ENCODE measurements at places on chromosomes 13 and 19.

DNA sequence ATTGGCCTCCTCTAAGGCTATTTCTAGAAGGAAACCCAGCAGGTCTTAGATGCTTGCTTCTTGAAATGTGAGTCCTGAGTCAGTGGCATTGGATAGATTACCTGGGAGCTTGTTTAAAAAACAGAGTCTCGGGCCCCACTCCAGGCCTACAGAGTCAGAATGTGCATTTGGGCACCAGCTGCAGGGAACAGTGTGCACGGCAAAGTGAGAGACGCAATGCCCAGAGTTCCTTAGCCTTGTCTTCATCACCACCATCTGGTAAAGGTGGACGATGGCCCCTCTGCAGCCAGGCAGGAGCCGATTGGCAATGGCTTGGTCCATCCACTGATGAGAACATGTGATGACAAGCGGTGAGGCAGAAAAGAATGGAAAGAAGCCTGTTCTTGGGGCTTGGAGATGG, 102.1 kb upstream of the TSC22D1 start:
- DNase-seq: no peak

DNA sequence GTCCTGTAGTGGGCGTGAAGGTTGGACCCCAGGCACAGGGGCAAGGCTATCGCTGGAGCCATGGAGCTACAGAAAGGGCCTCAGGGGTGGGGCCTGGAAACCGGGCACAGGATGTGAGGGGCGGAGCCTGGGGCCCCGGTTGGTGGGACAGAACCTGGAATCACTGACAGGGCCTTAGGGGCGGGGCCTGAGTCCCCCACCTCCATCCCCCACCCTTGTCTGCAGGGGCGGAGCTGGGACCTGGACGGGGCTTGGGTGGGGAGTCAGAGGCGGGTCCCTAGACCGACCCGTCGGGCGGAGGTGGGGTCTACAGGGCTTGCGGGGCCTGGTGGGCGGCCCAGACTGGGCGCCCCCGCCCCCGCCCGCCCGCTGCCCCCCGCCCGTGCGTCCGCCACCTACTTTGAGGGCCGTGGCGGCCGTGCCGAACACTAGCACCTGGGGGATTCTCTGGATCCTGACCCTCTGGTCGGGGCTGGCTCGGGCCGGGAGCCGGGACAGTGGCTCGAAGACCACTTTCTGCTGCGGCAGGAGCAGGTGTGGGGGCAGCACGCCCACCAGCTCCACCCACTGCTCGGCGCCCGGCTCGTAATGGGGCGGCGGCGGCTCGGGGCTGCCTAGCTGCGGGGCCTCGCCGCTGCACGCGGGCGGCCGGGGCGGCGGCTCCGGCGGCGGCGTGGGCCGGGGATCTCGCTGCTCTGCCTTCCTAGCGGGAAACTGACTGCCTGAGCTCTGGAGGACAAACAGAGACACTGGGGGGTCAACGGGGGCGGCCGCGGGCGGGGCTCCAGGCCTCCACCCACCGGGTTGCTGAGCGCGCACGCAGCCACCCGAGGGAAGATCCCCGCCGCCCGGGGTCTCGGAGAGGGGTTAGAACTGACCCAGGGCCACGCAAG, 26.3 kb downstream of the DCAF15 start:
- DNase-seq: no peak

DNA sequence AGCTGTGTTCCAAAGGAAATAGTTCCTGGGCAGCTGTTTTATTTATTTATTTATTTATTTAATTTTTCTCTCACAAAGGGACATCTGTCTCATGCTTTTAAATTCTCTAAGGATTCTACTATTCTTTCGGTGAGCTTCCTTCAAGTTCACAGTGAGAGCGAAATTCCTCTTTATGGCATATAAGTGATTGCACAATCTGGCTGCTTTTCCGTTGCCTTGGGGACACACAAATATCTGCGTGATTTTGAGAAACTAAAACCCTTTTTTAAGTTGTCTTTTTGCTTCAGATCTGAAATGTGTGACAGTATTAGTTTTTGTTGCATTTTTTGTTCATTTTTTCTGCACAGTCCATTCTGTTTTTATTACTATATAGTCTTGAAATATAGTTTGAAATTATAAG, 19.2 kb downstream of the ZNF486 start:
- DNase-seq: no peak

DNA sequence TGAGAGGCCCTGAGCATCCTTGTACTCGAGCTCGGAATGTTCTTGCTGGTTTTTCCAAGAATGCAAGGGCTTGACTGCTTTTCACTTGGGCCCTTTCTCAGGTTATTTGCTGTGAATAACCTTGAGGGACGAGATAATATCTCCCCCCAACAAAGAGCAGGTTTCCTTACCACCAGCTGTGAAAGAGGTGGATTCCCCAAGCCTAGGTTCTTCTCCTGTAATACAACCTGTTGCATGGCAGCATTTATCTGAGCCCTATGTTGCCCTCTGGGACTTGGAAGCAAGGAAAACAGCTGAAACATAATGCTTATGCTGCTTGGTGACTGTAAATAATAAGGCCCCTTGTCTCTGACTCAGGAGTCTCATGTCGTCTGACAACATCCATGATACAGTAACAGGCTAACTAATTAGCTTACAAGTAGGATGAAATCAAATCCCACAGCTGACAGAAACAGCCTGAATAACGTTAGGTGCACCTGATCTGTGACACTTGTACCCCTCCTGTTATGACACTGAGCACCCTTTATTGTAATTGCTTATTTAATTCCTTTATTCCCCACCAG, 43.6 kb upstream of the RCBTB2 start:
- DNase-seq: no peak

GRCh38 chr19:36973021-36973843, 57.1 kb downstream of the ZNF568 start:
- DNase-seq: no peak

GRCh38 chr13:22915442-22916082, 265.2 kb upstream of the SGCG start:
- no peak for DNase-seq

DNA sequence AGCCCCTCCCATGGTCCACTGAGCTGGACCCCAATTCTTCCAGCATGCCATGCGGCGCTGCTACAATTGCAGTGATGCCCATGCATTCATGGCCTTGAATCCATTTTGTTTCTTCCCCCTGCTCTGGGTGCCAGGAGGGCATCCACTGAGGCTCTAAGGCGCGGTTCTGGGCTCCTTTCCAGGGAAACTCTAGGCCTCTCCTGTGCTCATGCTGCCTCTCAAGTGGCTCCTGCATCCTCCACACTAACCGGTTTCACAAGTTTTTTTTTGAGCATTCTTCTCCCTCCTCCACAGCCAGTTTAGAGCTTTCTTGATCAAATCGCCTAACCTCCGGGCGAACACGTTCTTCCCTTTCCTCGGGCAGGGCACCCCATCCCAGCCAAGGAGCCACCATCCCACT, 69.1 kb upstream of the FLT1 start:
- DNase-seq: no peak

GRCh38 chr13:51818781-51819511, 15.0 kb upstream of the DHRS12 start:
- no peak for DNase-seq

GRCh38 chr19:954272-954671, 28.4 kb downstream of the ARID3A start:
- DNase-seq: no peak

DNA sequence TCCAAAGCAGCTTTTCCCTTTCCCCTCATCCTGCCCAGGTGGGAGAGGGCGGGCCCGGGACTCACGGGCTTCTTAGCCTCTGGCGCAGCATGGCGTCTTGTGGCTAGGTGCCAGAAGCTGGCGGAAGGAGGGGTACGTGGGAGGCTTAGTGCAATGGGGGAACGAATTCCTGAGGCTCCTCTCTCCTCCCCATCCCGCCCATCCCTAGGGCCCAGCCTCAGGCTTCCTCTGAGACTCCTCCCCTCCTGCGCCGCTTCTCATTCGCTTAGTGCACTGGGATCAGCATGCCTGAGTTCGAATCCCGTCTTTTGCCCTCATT, 297.8 kb downstream of the ZNF536 start:
- no peak for DNase-seq

GRCh38 chr19:53193535-53194222, 521 bp upstream of the ZNF665 start:
- no peak for DNase-seq

DNA sequence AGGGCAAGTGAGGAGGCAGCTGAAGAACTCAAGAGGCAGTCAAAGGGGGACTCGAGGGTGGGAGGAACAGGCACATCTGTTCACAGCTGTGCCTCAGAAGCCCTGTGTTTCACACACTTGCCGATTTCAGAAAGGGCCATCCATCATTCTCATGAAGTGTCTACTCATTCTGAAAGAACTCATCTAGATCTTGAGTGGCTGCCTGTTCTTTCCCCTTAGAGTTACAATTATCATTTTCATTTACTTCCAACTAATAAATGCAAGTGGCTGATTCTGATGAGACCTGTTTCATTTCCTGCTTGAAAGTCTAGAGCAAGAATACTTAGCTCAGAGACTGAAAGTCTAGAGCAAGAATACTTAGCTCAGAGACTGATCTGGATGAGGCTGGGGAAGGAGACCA, 1145.1 kb downstream of the UQCRFS1 start:
- DNase-seq: no peak

DNA sequence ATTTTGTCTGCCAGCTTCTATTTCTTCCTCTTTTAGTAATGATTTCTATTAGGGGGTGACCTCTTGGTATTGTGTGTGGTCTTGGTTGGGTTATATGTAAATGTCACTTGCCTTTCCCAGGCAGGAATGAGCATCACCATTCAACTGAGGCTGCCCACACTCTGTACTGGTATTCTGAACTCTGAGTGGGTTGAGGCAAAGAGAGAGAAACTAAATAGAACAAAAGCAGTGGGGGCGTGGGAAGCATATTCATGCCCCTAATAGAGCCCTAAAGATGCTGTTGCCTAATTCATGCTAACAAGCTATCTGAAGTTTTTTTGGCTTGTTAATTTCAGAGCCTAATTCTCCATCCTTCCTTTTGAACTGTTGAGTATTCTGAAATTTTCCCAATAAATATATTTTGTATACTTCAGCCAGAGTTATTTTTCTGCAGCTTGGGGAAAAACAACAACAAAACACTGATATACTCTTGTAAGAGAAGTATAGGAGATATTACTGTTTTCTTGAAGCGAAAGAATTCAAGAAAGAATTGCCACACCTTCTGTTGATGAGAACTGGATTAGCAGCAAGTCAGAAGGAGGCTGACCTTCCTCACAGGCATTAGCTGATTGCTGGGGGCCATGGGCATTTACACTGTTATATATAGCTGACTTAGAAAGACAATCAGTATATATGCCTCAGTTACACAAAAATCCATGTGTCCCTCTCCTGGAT, 315.8 kb upstream of the KLF12 start:
- DNase-seq: no peak

DNA sequence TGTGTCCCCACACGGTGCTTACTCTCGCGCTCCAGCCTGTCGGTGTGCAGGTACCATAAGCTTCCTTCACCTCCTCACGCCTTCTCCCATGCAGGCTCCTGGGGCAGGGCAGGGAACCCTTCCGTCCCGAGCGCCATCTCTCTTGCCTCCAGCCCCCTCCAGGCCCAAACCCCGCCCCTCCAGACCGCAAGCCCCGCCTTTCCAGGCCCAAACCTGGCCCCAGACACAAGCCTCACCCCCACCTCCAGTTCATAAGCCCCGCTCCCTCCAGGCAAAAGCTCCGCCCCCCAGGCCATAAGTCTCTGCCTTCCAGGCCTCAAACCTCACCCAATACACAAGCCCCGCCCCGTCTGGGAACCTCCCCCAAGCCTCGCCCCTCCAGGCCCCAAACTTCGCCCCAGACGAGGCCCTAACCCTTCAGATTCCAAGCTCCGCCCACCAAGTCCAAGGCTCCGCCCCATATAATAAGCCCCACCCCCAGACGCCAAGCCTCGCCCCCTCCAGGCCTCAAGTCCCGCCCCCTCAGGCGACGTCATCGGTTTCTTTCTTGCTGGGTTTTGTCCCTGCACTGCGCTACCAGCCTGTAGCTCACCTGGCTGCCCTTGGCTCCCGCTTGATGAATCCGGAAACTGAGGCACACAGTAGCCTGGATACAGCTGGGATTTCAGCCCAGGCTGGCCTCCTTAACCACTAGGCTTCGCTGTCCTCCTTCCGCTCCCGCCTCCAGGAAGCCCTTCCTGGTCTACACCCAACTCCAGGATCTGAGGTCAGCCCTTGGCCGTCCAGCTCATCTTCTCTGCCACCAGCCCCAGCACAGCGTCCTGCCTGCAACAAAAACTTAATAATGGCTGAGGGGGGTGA, 16.1 kb downstream of the MKNK2 start:
- DNase-seq: peak; percentile 60

DNA sequence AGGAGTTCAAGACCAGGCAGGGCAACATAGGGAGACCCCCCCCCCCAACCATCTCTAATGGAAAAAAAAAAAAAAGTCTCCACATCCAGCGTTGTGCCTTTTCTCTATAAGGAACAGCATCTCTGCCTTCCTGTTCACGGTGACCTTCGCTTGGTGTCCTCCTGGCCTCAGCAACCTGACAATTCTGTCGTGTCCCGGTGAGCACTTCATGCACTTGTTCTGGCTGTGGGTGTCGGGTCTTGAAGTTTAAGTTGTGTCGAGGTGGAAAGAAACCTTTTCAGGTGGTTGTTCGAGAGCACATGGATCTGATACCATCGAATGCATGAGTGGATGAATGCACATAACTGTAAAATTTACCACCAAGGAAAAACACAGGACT, 594 bp downstream of the ZNF559 start:
- no peak for DNase-seq

GRCh38 chr19:5580161-5580571, 12.4 kb upstream of the TINCR start:
- no peak for DNase-seq

GRCh38 chr19:48835734-48836088, 580 bp downstream of the HSD17B14 start:
- DNase-seq: peak; percentile 87

DNA sequence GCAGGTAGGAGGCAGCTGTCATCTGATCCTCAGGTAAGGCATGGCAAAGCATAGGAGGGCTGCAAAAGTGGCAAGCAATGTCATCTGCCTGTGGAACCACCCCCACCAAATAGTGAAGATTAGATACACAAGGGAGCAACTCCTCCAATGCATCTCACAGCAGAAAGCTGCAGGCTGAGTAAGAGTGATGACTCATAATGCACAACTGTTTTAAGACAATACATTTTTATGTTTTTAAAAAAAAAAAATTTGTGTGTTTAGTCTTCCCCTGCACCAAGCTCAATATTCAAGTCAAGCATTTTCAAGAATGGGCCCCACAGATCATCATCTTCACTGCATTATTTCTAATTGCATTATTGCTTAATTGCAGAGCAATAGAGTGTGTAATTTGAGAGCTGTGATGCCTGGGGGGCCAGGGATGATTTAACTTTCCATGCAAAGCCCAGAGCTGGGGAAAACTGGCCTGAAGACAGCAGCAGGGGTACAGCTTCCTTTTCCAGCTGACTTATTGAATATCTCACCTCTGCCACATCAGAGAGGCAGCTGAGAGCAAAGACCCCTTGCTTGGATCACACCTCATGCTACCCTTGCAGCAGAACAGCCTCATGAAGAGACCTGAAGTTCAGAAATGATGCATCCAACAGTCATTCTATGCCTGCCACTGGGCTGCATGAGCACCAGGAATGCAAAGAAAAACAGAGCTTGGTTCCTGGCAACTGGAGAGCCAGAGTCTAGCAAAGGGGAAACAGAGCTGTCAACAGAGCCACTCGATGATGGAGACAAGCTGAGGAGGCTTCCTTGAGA, 22.7 kb upstream of the POP4 start:
- no peak for DNase-seq

Data from hematopoietic multipotent progenitor cell treated with erythropoietin and hydrocortisone succinate and interleukin-3 and kit ligand, for 15 days (in vitro differentiated cells).